ENCODE measurements at places on chromosomes 2 and 18. TPM values are rescaled to one million over a fixed set of nuclear protein-coding genes. Genes with fewer than 3 reads are reported as not detected.

DNA sequence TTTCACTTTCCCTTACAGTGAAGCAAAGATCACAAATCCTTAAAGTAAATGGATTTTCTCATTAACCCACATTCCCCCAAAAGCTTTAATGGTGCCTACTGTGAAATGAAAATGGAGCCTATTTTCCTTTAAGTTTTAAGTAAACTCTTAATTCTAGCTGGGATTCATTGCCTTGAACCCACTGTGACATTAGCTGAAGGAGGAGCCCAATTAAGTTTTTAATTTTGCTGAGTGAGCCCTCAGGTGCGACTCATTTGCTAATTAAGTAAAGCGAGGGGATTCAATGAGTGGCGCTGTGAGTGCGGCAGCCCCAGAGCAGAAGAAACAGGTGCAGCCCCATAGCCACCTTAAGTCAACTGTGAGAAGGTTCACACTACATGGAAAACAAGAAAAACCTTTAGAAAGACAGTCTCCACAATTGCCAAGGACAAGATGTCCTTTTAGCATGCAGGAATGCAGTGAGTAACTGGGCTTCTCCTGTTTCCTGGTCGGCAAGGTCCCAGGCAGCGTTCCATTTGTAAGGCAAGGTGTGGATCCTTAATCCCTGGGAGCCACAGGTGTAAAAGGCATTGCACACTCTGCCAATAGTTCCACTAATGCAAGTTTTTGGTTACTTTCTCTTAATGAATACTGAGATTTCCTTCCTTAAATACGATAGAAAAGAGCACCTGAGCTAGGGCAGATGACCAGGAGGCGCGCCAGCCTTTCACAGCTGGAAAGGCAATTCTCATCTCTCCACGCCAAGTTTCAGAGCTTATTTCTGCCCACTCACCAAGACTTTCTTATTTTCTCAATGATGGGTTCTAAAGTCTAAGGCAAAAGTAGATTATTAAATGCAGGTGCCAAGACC lies 87.7 kb downstream of the TMEM18 start:
- no peaks in the 10 kb centered on the region for H3K4me1 ChIP-seq
- H3K27me3 ChIP-seq: peaks cover 32% of the 10 kb centered on the region
- no peak overlapping the region for H3K27ac ChIP-seq
- H3K36me3 ChIP-seq: no peaks in the 10 kb centered on the region
- H3K4me3 ChIP-seq: no peak overlapping the region

- no peaks in the 10 kb centered on the region for H3K4me1 ChIP-seq
- no peak for DNase-seq
- H3K27me3 ChIP-seq: peaks cover 8% of the 10 kb centered on the region
- no peak overlapping the region for H3K27ac ChIP-seq
- H3K36me3 ChIP-seq: no peaks in the 10 kb centered on the region
- no peak overlapping the region for H3K4me3 ChIP-seq
Measured at GRCh38 chr2:10042301-10043161, 819 bp upstream of the KLF11 start.

DNA sequence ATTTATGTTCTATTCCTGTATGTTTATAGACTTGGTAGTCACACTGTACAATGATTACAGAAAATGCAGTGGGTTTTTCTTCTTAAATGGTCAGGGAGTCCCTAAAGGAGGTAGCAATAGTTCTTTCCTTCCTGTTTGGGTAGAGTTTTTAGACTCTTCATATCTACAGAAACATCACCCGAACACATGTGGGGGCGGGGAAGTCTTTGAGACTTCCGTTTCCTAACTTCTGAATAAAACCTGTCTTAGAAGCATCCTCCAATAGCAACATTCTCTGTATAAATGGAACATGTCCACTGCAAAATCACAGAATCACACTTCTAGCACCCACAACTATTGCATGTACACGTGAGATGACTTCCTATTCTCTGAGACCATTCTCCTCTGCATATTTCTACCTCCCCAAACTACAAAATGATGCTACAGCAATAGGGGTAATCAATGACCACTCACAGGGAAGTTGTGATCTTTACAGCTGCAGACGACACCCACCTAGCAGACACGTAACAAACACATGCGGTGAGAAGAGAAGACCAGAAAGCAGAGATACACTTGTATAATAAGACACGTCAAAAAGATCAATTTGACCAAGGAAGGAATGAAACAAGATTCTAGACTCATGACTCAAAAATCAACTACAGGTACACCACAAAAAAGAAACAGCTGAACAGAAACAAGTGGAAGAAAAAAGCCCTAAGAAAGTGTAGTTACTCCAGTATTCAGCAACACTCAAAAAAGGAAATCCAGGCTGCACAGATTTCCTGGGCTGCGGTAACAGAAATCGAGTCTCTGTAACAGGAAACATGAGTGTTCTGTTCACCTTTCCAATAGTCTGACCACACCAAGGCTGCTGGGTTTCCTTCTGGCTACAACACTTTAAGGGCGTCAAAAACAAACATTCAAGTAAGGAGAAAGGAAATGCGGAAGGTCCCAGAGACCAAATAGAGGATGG lies 120.4 kb downstream of the ZNF516 start:
- H3K4me3 ChIP-seq: no peak overlapping the region
- no peaks in the 10 kb centered on the region for H3K36me3 ChIP-seq
- no peaks in the 10 kb centered on the region for H3K4me1 ChIP-seq
- H3K27me3 ChIP-seq: no peaks in the 10 kb centered on the region

DNA sequence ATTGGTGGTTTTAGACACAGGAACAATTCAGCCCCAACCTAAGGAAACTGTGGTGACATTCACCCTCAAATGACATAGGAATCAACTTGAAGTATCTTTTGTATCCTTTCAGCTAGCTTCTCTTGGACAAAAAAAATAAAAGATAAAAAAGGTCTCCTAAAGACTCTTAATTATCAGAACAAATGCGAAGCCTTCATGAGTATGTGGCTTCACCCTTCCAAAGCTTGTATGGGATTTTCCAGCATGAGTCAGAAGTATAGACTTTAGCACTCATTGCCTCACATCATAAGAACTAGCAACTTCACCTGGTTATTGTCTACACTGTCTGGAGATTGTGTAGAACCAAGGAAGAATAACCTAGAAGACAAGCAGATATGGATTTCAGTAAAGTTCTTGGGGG lies 135.4 kb downstream of the LAMA3 start:
- H3K4me3 ChIP-seq: no peak overlapping the region
- no peaks in the 10 kb centered on the region for H3K4me1 ChIP-seq
- no peaks in the 10 kb centered on the region for H3K36me3 ChIP-seq
- DNase-seq: no peak
- H3K27me3 ChIP-seq: no peaks in the 10 kb centered on the region

DNA sequence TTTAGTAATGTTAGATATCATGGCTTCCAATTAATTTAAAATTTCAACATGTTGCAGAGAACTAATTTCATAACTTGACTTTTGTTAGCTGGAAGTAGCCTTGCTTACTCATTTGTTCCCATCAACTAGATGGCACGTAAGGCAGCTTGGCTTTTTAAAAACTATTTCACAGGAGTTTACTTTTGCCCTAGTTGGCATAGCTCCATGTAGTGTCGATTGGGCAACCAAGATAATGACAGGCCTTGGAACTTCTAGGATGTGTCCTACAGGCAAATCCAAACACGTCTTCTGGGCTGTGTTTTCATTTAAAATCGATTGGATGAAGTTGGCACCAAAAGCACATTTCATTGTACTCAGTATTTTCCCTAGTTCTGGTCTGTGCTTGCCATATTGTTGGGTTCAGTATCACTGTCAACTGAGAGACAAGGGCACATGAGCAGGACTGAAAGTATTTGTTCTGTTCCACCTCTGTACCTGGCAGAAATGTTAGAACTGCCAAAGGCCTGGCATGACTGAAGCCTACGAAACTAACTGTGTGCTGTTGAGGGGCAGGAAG lies 29.4 kb downstream of the HADHB start:
- peaks cover 35% of the 10 kb centered on the region for H3K36me3 ChIP-seq
- no peak for DNase-seq
- H3K4me1 ChIP-seq: no peaks in the 10 kb centered on the region
- no peaks in the 10 kb centered on the region for H3K27me3 ChIP-seq

GRCh38 chr2:178747767-178748166 lies 59.5 kb downstream of the TTN start:
- peaks cover 22% of the 10 kb centered on the region for H3K36me3 ChIP-seq
- no peak for DNase-seq
- H3K27me3 ChIP-seq: no peaks in the 10 kb centered on the region
- no peaks in the 10 kb centered on the region for H3K4me1 ChIP-seq

GRCh38 chr2:223010641-223011040 lies 41.3 kb upstream of the KCNE4 start:
- H3K4me3 ChIP-seq: no peak overlapping the region
- no peaks in the 10 kb centered on the region for H3K36me3 ChIP-seq
- H3K4me1 ChIP-seq: no peaks in the 10 kb centered on the region
- no peak for DNase-seq

IL37 gene
- 0.22 TPM for total RNA-seq

DNA sequence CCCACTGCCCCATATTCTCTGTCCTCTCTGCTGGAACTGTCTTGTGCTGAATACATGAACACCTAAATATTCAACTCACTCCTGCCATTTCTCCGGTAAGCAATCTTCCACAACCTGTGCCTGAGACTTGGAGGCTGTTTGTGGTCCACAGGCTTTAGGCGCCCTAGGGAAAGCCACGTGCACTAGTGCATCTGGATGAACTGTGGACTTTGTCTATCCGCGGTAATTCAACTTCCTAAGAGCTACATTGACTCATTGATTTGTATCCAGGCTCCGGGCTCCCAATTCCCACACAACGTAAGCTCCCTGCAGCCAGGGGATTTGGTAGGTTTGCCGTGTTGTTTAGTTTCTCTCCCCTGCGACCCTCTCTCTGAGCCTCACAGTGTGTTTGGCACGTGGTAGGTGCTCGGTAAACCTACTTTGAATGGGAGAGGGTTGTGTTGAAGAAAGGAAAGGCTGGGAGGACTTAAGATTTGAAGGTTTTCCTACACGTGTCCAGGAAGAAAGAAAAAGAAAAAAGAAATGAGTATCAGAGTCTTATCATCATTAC lies 718.2 kb downstream of the DPP10 start:
- H3K27me3 ChIP-seq: no peaks in the 10 kb centered on the region
- no peaks in the 10 kb centered on the region for H3K36me3 ChIP-seq

- H3K27ac ChIP-seq: no peak overlapping the region
- peaks cover 7% of the 10 kb centered on the region for H3K4me1 ChIP-seq
- no peaks in the 10 kb centered on the region for H3K36me3 ChIP-seq
- no peak overlapping the region for H3K4me3 ChIP-seq
- H3K27me3 ChIP-seq: no peaks in the 10 kb centered on the region
- DNase-seq: peak; percentile 35
Measured at GRCh38 chr2:40251137-40251536, 200.8 kb downstream of the SLC8A1 start.

GRCh38 chr2:107669335-107669734 lies 157.4 kb upstream of the RGPD4 start:
- H3K27me3 ChIP-seq: no peaks in the 10 kb centered on the region
- DNase-seq: peak; percentile 41
- H3K4me1 ChIP-seq: no peaks in the 10 kb centered on the region
- H3K27ac ChIP-seq: no peak overlapping the region
- no peaks in the 10 kb centered on the region for H3K36me3 ChIP-seq

ONECUT2 gene
- 1.9 TPM for total RNA-seq

DNA sequence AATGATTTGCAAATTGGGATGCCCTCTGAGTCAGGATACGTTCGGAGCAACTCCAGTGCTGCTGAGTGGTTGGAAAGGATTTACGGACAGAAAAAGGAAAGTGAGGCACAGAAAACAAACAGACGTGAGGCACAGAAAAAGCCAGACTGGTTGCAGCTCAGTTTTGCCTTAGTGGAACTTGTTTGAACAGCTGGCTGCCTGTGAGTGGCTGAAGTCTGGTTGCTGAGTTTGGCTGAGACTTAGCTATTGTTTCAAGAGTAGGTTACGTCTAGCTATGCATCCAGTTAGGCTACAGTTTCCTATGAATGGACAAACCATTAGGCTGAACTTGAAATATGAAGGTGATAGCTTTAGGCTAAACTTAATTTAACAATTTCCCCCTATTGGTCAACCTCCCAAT lies 256.6 kb downstream of the VAPA start:
- H3K27me3 ChIP-seq: no peaks in the 10 kb centered on the region
- H3K27ac ChIP-seq: no peak overlapping the region
- no peaks in the 10 kb centered on the region for H3K4me1 ChIP-seq

ATP6V1B1 gene
- 1.6 TPM for total RNA-seq

AGXT gene
- total RNA-seq: 1.3 TPM

GRCh38 chr18:24108641-24109040 lies 30.2 kb upstream of the CABYR start:
- H3K4me3 ChIP-seq: no peak overlapping the region
- no peak for DNase-seq
- H3K36me3 ChIP-seq: no peaks in the 10 kb centered on the region
- no peak overlapping the region for H3K27ac ChIP-seq
- no peaks in the 10 kb centered on the region for H3K4me1 ChIP-seq

NEU4 gene
- 6.8 TPM for total RNA-seq

GRCh38 chr2:2107627-2108026 lies 223.4 kb downstream of the MYT1L start:
- no peaks in the 10 kb centered on the region for H3K36me3 ChIP-seq
- peaks cover 20% of the 10 kb centered on the region for H3K27me3 ChIP-seq

- H3K4me3 ChIP-seq: no peak overlapping the region
- no peak for DNase-seq
- H3K4me1 ChIP-seq: no peaks in the 10 kb centered on the region
- no peaks in the 10 kb centered on the region for H3K27me3 ChIP-seq
- H3K27ac ChIP-seq: no peak overlapping the region
Measured at GRCh38 chr18:75362435-75362834, 65.1 kb downstream of the SMIM21 start.

ASB18 gene
- total RNA-seq: 0.04 TPM

GAL3ST2 gene
- total RNA-seq: not detected
